ENCODE measurements at places on chromosomes 6 and 20. TPM values are rescaled to one million over a fixed set of nuclear protein-coding genes. Genes with fewer than 3 reads are reported as not detected.

FOXQ1 gene
- total RNA-seq, result not detected

CRYBG1 gene
- total RNA-seq, result 18.0 TPM

TFAP2D gene
- not detected for total RNA-seq

C20orf141 gene
- not detected for total RNA-seq

ACTL10 gene
- 9.6 TPM for total RNA-seq

SLC16A10 gene
- 2.8 TPM for total RNA-seq

MUCL3 gene
- total RNA-seq, result not detected

RGS17 gene
- 2.1 TPM for total RNA-seq

HSPA12B gene
- total RNA-seq, result not detected

SAMD5 gene
- total RNA-seq, result 0.11 TPM

HCRTR2 gene
- total RNA-seq, result not detected
